ENCODE measurements at places on chromosomes 12 and 14.

GRCh38 chr14:69327507-69327906 is 67.5 kb downstream of the GALNT16 start:
- DNase-seq, result no peak

- peak; percentile 11 for DNase-seq
Observed at GRCh38 chr14:25032092-25032784, 17.7 kb downstream of the STXBP6 start.

DNA sequence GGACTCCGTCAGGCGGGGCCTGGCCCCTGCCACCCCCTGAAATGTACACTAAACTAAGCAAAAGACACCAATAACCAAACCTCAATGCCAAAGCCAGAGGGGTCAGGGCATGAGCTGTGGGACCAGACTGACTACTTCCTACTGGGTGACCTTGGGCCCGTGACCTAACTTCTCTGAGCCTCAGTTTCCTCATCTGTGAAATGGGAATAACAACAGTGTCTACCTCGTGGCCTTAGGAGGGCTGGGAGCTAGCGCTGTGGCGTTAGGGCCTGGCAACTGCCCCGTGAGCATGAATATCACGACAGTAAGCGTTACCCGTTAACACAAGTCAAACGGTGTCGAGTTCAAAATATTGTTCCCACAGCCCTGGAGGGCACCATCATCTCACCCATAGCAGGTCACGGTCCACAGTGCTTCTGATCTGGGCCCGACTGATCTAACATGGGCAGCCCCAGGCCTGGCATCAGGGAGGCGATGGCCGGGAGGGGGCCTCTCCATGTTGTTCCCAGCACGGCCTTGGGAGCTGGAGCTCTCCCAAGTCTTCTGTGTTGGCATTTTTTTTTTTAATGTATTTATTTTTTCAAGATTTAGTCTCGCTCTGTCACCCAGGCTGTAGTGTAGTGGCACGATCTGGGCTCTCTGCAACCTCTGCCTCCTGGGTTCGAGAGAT is 52.2 kb downstream of the TESC start:
- no peak for DNase-seq

GRCh38 chr14:64970776-64971477 is 1.2 kb downstream of the RAB15 start:
- DNase-seq, result no peak

DNA sequence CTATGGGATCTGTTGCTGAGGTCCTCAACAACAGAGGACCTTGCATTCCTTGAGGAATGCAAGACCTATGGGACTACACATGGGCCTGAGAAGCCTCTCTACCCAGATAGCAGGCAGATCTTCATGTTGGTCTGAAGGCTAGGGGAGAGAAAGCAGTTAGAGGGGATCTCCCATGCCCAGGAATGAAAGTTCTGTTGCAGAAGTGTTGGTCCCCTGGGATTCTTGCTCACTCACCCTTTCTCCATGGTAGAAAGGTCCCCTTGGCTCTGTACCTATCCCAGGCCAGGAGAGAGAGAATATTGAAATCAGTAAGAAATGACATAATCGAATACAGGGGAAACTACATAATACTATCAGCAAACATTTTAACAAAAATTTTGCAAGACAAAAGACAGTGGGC is 16.5 kb upstream of the KLRC1 start:
- no peak for DNase-seq

DNA sequence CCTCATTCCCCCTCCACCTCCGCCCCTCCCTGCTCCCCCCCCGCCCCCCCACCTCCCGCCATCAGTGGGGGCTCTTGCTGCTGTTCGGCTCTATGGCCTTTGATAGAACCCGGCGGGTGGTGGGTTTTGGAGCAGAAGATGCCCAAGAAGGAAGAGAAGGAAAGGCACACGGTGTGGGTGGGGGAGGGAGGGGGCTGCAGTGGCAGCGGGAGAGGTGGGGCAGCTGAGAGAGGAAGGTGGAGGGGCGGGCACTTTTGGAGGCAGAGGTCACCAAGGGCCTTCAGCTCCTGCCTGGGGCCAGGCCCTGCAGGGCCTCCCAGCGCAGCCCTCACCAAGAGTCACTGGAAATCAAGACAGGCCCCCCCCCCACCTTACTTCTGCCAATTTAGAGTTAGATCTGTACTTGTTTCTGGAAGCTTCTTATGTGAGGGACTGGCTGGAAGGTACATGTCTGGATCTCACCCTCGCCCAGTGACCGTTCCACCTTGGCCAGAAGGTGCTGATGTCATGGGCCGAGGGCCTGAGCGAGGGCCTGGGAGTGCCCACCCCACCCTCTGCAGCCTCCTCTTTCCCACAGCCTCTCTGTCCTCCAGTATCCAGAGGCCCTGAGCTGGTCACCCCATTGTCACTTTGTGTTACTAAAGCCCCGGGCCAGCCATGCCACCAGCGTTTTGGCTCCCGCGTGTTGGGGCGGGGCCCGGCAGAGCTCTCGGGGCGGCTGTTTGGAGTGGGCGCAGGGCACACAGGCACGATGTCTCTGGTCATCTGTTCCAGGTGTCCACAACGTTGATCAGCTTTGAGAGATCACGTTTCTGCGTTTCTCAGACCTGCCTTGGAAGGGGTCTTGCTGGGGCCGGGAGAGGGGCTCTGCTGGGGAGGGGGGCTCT is 153.9 kb downstream of the KIF26A start:
- DNase-seq, result no peak

GRCh38 chr14:39946807-39947206 is 514.6 kb upstream of the FBXO33 start:
- DNase-seq, result no peak

GRCh38 chr14:81211844-81212243 is 8.9 kb downstream of the GTF2A1 start:
- DNase-seq, result no peak

GRCh38 chr14:80957613-80958012 is 2.2 kb downstream of the TSHR start:
- no peak for DNase-seq

DNA sequence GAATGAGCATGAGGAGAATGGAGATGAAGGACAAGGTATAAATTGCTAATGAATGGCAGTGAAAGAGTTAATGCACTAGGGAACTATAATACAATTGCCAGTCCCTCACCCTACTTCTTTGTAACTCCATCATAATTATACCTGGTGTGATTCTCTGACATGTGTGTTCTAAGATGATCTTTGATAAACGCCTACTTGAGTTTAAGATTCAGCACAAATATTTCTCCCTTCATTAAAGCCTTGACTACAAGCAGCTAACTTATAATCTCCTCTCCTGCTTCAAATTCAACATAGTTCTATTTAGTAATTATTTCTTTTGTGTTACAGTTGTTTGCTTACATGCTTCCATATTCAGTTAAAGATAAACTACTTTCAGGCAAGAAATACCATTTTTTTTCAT is 9.7 kb upstream of the CLEC2A start:
- no peak for DNase-seq

DNA sequence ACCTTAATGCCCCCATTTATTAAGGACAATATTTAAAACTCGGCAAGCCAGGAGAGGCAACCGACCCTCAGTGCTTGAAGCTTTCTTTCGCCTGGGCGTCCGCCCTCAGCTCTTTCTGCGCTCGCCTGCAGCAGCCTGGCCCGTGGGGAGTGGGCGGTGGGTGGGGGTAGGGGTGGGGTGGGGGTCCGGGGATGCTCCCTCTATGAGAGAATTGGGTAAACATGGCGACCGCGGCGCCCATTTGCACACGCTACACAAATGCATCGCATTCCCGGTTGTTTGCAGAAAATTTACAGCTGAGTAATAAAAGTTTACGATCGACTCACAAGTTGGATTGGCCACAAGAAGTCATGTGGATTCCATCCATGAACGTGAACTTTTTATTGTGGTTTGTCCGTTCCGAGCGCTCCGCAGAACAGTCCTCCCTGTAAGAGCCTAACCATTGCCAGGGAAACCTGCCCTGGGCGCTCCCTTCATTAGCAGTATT is 7.7 kb downstream of the HOXC8 start:
- DNase-seq, result no peak

- no peak for DNase-seq
Observed at GRCh38 chr12:46177837-46178608, 90.8 kb downstream of the SLC38A1 start.

- no peak for DNase-seq
Observed at GRCh38 chr14:50002926-50003212, 110.0 kb downstream of the ARF6 start.

DNA sequence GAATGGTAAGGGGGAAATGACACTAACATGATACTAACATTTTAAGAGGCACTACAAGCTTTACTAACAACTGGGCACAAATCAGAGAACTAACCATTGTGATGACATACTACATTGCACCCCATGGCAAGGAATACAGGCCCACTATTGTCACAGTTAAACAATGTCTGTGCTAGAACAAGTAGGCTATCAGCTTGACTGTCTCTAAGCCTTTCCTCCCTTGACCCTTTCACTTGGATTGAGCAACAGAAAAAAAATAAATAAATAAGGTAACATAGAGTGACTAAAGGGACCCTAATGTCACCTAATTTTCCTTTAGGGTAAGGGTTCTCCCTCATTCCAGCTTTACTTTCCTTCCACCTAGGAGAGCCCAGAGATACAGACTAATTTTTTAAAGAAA is 4.4 kb downstream of the SLC38A2 start:
- DNase-seq, result no peak

DNA sequence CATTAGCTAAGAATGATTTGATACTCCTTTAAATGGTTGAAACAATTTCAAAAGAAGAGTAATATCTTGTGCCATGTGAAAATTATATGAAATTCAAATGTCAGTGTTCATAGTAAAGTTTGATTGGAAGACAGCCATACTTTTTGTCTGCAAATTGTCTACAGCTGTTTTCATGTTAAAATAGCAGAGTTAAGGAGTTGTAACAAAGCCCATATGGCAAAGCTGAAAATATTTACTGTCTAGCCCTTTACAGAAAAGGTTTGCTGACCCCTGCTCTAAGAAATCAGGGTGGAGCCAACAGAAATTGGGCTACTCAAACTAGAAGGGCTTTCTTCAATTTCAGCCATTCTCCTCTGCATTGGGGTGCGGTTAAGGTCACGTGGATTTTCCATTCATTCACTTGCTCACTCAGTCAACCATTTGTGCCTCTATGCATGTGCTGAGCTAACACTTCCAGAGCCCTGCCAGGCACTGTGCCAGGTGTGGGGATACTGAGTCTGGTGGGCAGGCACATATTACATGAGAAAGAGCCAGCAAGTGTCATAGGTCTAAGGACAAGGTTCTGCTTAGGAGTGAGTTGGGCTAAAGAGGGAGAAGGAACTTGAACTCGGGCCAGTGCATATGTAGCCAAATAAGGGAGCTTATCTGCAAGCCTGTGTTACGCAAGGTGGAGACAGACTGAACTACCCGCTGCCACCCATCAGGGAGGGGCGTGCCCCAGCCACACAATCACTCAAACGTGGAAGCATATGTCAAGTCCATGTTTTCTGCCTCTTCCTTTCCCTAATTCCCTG is 139.8 kb upstream of the NOS1 start:
- DNase-seq, result no peak

Measured in activated naive CD8-positive, alpha-beta T cell treated with anti-CD3 and anti-CD28 coated beads, Interleukin-2, amount 50 U/mL, for 24 hours (primary cell).